ENCODE measurements at places on chromosomes 12 and 14. TPM values are rescaled to one million over a fixed set of nuclear protein-coding genes. Genes with fewer than 3 reads are reported as not detected.

- no peak for DNase-seq
Observed at GRCh38 chr12:96743606-96744005, 163.5 kb upstream of the NEDD1 start.

GRCh38 chr14:103859416-103860202, 12.2 kb upstream of the PPP1R13B start:
- peak; percentile 38 for DNase-seq

DNA sequence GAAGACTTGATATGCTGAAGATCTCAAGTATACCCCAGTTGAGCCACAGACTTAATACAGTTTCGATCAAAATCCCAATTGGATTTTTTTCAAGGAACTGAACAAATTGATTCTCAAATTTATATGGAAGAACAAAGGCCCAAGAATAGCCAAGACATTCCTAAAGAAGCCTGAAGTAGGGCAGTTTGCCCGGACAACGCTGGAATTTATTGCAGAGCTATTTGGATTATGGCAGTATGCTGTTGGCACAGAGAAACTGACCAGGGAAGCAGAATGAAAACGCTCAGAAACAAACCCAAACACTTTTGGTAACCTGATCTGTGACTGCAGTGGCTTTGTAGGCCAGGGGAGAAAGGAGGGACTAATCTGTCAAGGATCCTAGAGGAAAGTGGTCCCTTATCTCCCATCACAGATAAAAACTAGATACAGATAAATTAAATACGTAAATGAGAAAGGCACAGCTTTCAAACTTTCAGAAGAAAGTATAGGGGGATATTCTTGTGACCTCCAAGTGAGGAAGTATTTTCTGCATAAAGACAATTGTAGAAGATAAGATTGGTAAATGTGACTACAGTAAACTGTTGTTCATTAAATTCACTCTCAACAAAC, 35.9 kb upstream of the GSC start:
- DNase-seq = no peak

DNA sequence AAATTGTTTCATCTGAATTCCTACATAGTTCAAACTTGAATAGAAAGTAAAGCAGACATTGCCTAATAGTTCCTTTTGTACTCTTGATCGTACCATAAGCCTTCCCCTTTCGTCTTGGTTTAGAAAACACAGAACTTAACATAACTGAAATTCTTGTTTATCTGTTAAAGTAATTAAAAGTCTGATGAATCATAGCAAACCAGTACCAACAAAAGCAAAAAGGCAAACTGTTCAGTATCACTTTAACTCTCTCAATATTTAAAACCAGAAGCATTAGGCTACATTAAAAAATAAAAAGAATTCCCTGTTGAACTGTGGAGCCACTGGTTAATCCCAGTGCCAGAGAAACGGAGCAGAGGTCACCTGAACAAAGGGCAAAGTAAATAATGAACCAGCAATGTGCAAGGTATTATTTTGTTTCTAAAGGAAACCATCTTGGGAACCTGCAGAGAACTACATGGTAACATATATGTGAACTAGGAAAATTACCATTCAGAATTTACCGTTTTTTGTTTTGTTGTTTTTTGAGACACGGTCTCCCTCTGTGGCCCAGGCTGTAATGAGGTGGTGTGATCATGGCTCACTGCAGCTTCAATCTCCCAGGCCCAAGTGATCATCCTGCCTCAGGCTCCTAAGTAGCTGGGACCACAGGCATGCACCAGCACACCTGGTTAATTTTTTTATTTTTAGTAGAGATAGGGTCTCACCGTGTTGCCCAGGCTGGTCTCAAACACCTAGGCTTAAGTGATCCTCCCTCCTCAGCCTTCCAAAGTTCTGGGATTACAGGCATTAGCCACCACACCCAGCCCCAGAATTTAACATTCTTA, 17.1 kb upstream of the HIGD1C start:
- no peak for DNase-seq

The MEG3 gene
- total RNA-seq = 0.31 TPM

The FAM177A1 gene
- 37.3 TPM for total RNA-seq

GRCh38 chr14:104268725-104269436, 130.5 kb downstream of the KIF26A start:
- DNase-seq = peak; percentile 26

The LIN7A gene
- total RNA-seq = 11.9 TPM

DNA sequence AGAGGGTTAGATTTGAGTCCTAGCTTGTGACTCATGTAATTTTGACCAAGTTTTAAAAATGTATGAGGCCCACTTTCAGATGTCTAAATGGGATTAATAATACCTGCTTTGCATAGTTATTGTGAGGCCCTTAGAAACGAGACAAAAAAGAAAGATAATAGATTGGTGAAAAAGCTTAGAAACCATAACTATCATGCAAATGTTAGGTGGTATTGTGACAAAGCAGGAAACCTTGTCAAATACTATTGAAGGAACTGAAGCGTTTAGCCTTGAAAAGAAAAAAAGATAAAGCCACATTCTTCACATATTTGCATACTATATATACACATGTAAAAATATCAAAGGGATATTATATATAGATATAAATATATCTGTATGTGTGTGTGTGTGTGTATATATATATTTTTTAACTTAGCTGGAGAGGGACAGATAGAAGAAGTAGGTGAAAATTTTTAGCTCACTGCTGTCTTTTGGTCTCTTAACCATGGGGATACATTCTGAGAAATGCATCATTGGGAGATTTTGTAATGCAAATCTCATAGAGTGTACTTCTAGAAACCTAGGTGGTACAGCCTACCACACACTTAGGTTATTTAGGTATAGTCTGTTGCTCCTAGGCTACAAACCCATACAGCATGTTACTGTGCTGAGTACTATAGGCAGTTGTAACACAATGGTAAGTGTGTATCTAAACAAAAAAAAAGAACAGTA, 270.3 kb downstream of the CCDC91 start:
- DNase-seq = no peak

DNA sequence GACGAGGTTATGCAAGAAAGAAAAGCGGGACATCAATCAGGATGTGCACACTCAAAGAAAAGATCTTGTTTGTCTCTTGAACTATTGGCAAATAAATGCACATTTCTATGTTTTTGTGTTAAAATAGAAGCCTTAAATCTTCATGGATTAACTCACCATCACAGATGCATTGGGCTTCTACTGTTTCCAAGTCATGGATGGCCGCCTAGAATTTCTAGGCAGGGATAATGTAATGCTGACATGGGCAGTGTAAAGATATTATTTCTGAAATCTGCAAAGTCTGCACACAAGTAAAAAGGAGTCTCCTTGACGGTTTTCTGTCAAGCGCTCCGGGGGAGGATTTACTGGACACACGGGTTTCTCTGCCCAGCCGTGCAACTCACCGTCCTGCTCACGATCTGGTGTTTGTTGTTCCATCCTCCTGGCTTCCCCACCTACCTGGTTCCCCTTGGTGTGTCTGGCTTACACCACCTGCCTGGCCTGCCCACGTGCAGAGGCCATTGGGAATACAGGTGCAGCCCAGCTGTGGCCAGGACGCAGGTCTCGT, 103.3 kb upstream of the FZD10 start:
- DNase-seq = no peak

The HPD gene
- 0.80 TPM for total RNA-seq

- DNase-seq = peak; percentile 17
Observed at GRCh38 chr12:46933947-46934346, 108.2 kb upstream of the SLC38A4 start.

The CBLN3 gene
- 1.5 TPM for total RNA-seq

DNA sequence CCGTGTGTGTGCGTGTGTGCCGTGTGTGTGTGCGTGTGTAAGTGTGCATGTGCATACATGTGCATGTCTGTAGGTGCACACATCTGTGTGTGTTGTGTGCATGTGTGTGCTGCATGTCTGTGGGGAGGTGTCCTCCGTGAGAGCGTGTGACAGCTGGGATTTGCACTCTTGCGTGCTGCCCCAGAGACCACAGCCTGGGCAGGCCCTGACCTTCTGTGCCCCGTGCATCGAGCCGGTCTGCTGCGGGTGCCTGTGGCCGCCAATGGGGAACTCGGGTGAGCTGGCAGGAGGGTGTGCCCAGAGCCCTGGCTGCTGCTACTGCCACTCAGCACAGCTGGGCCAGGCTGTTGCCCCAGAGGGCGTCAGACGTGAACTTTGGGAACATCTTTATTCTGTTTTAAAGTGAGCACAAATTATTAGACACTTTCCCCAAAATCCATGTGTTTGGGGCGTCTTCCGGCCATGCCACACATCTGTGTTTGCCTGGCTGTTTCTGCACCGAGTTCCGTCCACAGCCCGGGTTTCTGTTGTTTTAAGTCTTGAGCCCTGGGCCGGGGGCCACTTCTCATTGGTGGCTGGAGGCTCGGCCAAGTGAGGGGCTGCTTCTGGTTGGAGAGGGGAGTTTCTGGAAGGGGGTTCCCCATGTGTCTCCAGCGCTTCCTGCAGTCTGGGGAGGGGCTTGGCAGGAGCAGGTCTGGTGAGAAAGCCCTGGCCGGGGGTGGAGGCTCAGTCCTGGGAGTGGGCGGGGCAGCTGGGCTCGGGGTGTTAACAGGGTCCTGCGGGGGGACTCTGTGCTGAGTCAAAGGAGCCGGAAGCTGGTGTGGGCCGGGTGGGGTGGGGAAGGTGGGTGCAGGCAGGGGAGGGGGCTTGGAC, 7.6 kb downstream of the CEP170B start:
- peak; percentile 92 for DNase-seq

- no peak for DNase-seq
Observed at GRCh38 chr12:53500142-53500775, 824 bp upstream of the TARBP2 start.

All from H7 (cell line).